CD4-positive, alpha-beta T cell treated with Interleukin-15 for 4 hours (primary cell): ENCODE measurements at places on chromosomes 7 and 10.

GRCh38 chr7:138205614-138206150 lies 129.4 kb downstream of the AKR1D1 start:
- DNase-seq = no peak

- DNase-seq = no peak
Observed at GRCh38 chr7:47283497-47284131, 298.3 kb downstream of the TNS3 start.

GRCh38 chr7:105880571-105881330 lies 4.4 kb upstream of the ATXN7L1 start:
- DNase-seq = no peak

GRCh38 chr7:92678291-92678920 lies 88.2 kb upstream of the FAM133B start:
- no peak for DNase-seq

DNA sequence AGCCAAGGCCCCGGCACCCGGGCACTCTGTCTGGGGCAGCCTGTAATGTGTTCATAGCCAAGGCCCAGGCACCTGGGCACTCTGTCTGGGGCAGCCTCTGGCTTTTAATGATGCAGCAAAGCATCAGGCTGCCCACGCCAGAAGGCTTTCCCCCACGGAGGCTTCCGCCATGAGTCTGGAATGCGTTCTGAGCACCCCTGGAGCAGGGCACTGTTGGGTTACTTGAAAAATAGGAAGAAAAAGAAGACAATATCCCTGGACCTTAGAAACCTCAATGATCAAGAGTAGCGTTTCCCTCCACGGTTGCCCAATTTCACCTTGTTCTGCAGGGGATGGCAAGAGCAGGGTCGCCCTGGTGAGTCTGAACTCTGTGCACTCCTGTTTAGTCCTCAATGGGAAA lies 565.0 kb downstream of the PTPRN2 start:
- no peak for DNase-seq

- no peak for DNase-seq
Observed at GRCh38 chr10:75097666-75098285, 13.7 kb upstream of the SAMD8 start.

- no peak for DNase-seq
Observed at GRCh38 chr7:28904578-28905048, 53.5 kb downstream of the TRIL start.

GRCh38 chr10:103849880-103850571 lies 5.3 kb downstream of the SH3PXD2A start:
- DNase-seq = no peak

- no peak for DNase-seq
Observed at GRCh38 chr7:157529768-157530560, 193.2 kb downstream of the DNAJB6 start.

- no peak for DNase-seq
Observed at GRCh38 chr7:42618651-42619360, 293.1 kb downstream of the C7orf25 start.

DNA sequence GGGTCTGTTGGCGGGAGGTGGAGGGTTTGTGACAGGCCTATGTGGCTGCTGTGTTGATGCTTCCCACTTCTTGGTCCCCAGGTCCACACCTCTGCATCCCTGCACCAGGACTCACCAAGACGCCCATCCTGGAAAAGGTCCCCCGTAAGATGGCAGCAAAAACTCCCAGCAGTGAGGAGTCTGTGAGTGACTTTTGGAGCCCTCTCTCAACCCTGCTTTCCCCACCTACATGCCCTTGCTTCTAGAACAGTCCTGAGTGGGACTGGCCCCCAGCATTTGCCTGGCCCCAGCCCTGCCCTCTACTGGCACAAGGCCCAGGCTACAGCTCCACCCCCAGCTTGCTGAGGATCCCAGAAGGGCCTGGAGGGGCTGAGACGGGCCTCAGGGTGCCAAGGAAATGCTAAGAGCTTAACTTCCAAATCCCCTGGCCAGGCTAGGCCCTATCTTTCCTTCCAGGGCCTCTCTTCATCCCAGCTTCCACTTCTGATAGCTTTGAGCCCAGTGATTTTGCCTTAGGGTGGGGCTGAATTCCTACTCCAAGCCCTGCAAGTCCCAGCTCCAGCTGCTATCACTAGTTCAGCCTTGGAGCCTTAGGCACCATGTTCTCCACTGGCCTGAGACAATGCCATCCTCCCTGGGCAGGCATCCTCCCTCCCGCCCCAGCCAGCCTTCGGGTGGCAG lies 2.7 kb downstream of the CHAT start:
- no peak for DNase-seq

GRCh38 chr10:60101821-60102220 lies 195.5 kb upstream of the CCDC6 start:
- DNase-seq = no peak

- no peak for DNase-seq
Observed at GRCh38 chr7:99314504-99314903, 11.2 kb upstream of the ARPC1A start.

- no peak for DNase-seq
Observed at GRCh38 chr7:87316097-87316700, 29.3 kb upstream of the CROT start.

DNA sequence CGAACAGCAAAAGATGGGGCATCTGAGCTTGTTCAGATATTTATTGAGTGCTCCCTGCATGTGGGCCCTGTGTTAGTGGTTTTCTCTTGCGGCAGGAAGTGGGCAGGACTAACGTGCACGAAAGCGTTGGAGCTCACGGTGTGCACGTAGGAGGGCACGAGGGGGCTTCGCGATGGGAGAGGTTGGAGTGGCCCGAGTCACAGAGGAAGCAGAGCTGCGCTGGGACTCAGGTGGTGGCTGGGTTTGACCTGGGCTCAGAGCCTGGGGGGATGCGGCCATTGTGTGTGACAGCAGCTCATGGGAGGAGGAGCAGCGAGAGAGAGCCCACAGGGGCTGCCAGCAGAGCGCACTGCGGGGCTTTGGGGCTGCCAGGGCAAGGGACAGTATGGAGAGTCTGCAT lies 7.7 kb downstream of the ZSCAN25 start:
- DNase-seq = peak; percentile 58

GRCh38 chr7:131945313-131945911 lies 389.0 kb upstream of the PODXL start:
- DNase-seq = no peak

GRCh38 chr10:110556296-110556695 lies 11.2 kb upstream of the SMC3 start:
- DNase-seq = no peak

GRCh38 chr10:119807960-119808697 lies 64.5 kb downstream of the MCMBP start:
- DNase-seq = no peak

GRCh38 chr7:20158684-20159083 lies 58.5 kb downstream of the MACC1 start:
- no peak for DNase-seq

DNA sequence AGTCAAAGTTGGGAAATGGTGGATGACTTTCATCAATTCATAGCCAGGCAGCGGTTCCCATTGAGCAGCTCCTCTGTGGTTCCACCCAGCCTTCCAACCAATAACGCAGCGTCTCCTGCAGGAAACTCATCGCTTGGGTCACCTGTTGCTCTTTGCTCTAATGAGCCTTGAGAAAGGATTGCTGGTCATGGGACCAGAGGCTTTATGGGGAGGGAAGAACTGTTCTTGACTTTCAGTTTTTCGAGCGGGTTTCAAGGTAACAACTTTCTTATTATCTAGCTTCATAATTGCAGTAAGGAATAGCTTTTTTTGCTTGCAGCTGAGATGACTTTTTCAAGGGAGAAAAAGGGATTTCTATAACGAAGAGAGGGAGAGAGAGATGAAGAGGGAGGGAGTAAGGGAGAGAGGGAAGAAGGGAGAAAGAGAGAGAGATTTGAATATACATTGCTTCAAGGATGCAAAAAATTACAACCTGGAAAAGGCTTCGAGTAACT lies 405 bp upstream of the ENTPD1 start:
- DNase-seq = no peak

DNA sequence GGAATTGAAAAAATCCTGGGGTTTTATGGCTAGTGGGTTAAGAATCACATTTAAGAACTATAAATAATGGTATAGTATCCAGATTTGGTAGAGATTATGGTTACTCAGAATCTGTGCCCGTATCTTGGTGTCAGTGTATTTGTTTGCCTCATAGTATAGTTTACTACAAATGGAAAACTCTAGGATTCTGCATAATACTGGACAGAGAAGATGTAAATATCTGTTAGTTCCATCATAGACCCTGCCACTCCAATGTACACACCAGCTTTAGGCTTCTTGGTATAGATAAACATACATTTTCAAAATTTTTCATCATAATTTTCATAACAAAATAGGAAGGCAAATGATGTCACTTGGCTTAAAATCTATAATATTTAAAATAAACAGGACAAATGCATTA lies 108.1 kb downstream of the CFTR start:
- no peak for DNase-seq

DNA sequence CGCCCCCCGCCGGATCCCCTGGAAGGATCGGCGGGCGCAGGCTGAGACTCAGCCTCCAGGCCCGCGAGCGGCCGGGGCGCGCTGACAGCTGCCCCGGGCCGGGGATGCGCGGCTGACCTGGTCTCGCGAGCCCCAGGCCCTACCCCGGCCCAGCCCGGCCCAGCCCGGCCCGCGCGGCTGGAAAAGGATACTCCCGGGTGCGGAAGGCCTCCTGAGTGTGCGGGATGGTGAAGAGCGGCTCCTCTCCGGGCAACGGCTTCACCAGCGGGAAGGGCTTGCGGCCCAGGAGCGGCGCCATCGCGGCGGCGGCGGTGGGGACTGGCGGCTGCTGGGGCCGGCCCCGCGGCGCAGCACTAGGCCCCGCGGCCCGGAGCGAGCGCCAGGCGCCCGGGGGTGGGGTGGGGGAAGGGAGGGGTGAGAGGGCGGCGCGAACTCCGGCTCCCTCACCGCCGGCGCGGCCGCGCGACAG lies 423 bp downstream of the BAZ1B start:
- no peak for DNase-seq

DNA sequence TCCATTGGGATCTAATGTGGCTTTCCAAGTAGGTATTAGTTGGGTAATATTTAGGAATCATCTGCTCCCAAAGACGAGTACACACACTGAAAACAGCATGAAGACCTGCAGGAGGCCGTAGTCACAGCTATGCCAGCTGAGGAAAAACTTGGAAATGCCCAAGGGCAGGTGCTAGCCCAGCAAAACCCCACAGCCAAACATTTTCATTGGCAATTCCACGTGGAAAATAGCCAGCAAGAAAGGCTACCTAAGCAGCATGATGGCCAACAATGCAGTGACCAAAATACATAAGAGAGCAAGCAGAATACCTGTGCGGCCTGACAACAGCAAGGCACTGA lies 32.7 kb downstream of the DOCK4 start:
- DNase-seq = no peak

GRCh38 chr10:58465629-58466028 lies 47.0 kb upstream of the BICC1 start:
- DNase-seq = no peak

DNA sequence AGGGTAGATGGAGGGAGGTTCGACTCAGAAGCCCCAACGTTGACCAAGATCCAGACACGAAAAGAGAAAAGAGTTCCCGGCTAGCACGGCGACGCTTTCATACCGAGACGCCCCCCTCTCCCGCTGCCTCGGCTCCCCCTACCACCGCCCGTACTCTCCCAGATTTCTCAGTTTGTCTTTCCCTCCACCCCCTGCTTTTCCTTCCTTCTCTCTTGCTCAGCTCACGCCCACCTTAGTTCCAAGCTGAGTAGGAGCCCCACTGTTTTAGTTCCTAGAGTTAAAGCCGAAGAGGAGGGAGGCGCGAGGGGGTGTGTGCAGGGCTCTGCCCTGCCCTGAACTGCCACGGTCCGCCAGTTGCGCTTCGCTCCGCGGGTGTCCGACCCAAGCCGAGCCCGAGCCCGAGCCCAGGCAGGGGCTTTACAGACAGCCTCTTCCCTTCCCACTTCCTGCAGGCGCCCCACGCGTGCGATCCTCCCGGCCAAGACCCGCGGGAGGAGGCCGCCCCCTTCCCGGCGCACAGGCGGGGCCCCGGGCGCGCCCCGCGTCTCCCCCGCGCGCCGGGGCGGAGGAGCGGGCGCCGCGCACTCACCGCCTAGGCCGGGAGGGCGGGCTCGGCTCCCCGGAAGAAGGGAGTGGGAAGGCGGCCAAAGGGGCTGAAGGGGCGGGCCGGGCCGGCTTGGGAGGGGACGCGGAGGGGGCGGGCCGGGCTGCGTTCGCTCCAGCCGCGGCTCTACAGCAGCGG lies at the start of gene EPHB6:
Gene EPHB6 (plus strand): TSS at position 705 of the 742 bp plus-strand sequence. CDS start 8,152 bp downstream, outside the sequence.
- peak; percentile 54 for DNase-seq

DNA sequence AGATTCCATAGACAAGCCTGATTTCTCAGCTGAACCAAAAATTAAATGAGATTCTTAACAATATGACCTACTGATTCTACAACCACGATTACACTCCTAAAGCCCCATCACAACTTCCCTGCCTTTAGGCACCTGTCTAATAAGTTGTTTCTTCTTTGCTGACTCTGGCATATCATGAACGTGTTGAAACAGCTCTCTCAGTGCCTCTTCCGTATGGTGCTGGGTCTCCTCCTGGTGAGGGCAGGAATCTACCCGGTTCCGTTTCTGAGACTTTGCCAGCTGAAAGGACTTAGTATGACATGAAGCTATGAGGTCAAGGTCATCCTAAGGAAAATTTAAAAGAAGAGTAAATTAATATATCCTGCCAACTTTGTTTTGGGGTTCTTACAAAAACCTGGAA lies 48.6 kb downstream of the ARHGAP19 start:
- no peak for DNase-seq

DNA sequence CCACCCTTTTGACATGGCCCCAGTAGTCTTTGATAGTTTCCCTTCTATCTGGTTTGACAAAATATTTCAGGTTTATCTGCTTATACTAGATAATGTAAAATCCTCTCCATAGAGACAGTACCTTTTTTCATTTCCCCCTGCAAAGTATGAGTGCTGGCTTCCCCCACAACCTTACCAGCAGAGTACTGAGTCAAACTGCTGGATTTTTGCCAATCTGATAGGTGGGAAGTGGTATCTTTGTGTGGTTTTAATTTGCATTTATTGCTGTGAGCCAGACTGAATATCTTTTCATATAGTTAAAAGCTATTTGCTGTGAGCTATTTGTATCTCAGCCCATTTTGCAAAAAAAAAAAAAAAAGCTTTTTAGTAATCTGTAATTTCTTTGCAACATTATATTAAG lies 32.1 kb upstream of the HECTD2 start:
- DNase-seq = peak; percentile 64

DNA sequence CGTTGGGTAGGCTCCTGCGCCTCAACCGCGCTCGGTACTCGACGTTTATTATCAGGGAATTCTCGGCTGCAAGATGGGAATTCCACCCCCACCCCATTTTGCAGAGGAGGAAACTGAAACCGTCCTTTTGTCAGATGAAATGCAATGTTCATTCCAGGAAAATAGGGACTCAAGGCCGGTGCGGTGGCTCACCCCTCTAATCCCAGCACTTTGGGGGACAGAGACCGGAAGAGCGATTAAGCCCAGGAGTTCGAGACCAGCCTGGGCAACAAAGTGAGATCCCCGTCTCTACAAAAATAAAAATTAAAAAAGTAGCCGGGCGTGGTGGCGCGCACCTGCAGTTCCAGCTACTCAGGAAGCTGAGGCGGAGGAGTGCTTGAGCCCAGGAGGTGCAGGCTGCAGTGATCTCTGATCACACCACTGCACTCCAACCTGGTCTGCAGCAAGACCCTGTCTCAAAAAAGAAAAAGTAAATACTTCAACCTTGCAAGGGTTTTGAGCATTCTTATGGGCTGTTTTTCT lies 720 bp upstream of the RFC2 start:
- no peak for DNase-seq
